Fibroblast of skin of back (primary cell): ENCODE measurements at places on chromosomes 3 and 15.

- no peak for DNase-seq
These were observed 1.5 kb upstream of the SPSB4 start for GRCh38 chr3:141049681-141050080.

- DNase-seq = no peak
These were observed 154.4 kb upstream of the CHRM5 start for GRCh38 chr15:33813891-33814290.

GRCh38 chr3:123395235-123395634 is 53.7 kb downstream of the ADCY5 start:
- DNase-seq = no peak

DNA sequence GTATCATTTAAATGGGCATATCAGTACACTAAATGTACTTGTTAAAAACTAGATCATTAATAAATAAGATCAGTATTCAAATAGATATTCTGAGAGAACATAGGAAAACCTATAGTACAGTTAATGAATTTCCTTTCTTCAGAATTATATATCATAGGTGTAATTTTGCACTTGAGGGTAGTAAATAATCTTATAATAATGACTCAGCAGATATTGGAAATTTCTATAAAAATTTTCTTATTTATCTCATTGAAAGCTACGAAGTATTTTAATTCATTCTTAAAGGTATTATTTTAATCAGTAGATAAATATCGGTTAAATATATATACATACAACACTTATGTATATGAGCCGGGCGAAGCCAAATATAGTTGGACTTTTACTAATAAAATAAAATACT is 300.9 kb upstream of the SOX2 start:
- no peak for DNase-seq

- DNase-seq = no peak
These were observed 837.6 kb upstream of the DPPA4 start for GRCh38 chr3:110174908-110175307.

DNA sequence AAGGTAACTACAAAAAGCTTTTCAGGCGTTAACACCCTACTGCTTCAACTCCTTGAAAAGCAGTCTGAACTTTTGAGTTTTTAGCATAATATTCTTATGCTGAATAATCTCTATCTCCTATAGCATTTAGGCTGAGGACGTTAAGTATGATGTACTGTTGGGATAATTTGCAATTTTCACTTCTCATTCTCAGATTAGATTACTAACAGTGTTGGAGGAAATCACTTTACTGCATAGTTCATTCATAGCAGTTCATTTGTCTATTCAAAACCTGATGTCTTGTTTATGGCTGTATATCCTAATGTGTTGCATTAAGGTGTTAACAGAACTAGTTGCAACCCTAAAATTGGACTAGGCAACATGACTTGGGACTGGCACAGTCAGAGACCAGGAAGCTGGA is 983.1 kb downstream of the FHIT start:
- DNase-seq = no peak

DNA sequence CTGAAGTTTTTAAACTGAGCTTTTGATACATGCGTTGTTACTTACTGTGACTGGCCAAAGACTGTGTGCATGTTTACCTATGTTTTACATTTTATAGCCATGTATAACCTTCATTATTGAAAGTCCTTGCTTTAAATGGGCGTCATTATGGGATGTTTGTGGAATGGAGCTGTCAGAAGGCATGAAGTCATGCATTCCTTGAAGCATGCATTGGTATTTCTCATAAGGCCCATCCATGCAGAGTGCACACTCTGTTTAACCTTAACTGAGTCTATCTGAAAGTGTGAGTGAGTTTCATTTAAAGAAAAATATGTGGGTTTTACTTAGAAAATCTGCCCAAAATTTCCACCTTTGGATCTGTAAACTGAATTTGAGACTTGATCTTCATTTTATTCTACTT is 51.1 kb downstream of the PSMD6 start:
- peak; percentile 85 for DNase-seq

GRCh38 chr15:101070502-101071273 is 151.5 kb downstream of the LRRK1 start:
- DNase-seq = peak; percentile 86

DNA sequence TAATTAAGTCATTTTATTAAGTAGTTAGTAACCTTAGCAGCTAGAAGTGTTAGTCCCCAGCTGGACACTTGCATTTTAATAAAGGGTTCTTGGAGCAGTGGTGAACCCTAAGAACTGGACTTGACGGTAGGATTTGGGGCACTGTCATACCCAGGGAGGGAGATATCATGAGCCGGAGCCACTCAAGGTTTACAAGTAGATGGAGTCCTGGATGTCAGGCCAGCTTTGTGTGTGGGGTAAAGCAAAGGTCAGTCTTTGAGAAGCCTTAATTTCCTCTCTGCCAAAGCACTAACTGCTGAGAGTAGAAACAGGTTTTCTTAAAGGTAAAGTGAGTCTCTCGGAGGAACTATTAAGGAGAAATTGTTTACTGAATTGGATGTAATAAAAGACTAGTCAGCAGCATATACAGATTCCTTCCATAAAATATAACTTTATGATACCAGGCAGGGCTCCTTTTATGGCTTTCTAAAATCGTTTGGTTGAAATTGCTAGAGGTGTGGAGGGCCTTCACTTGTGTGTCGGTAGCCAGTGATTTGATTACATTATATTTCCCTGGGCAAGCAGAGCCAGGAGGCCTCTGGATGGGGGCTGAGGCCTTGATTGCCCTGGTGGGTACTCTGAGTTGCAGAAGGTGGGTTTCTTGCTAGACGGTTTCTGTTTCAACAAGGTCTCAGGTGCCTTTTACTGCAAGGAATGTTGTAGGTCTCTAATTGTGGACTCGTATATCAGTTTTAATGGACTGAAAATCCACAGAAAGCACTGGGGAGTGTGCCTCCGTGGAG is 23.1 kb downstream of the SQOR start:
- DNase-seq = no peak

GRCh38 chr3:161049683-161050248 is 55.4 kb downstream of the B3GALNT1 start:
- DNase-seq = no peak

DNA sequence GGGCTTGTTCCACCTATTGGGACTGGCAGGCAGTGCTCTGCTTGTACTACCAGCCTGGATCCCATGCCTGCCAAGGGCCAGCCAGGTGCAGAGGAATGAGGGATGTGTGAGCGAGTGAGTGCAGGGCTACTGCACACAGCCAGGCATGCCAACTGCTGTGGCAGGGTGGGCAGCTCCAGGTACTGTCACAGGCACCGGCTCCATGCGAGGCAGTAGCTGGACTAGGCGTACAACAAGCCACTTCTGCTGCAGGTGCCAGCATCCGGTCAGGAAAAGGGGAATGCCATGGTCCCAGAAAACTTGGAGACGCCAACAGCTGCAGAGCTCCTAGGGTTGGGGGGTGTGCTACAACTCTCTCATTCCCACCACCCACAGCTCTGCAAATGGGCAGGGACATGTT is 1356.7 kb downstream of the SI start:
- DNase-seq = no peak

DNA sequence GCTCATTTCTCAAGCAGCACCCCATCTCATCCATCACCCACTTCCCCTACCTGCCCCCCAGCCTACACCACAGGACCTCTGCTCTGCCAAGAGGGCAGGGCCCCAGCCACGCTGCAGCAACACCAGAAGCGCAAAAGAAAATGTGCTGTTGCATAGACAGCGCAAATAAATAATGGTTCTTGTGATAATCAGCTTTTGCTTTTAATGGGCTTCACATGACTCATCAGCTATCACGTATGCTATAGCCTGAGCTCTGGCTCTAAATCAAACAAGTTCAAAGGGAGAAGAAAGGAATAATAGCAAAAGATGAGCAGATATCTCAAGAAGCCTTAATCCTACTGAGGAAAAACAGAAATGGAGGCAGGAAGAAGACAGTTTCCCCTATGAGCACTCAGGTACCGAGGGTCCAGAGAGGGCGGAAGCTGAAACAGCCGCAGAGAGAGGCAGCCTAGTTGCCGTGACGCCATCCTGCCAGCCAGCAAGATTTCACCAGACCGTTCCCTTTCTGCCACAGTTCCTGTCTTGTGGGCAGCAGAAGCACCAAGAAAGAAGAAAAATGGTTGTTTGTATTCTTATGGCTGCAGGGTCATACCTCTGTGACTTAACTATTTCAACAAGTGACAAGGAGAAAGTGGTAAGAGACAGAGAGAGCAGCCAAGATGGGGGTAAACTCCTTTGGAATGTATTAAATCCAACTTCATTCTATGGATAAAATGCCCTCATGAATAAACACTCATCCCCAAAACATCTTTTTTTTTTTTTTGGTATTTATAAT is 22.0 kb downstream of the RAB27A start:
- peak; percentile 42 for DNase-seq

DNA sequence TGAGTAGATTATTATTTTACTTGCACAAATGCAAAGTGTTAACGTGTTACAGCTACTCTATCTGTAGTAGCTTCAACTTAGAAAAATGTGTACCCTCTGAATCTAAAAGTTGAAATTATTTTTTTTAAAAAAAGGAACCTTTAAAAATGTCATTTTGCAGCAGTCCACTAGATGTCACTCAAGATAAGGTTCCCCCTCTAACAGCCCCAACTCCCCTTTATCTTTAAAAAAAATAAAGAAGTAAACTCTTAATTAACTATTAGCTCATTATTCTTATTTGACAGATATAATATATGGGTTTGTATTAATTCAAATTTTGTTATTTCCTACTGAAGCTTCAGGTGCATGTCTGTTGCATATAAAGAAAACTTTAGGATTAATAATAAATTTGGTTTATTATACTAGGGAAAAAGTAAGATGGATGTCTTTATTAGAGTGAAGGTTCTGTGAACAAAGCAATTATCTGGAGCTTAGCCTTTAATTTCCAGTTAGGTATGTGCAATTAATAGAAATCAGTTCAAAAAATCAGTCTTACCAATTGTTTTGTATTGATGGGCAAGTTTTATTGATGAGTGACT is 288.5 kb downstream of the VGLL3 start:
- peak; percentile 8 for DNase-seq

GRCh38 chr3:69433969-69434325 is 48.1 kb upstream of the FRMD4B start:
- DNase-seq = no peak
